ENCODE measurements at places on chromosomes 16 and 17. TPM values are rescaled to one million over a fixed set of nuclear protein-coding genes. Genes with fewer than 3 reads are reported as not detected.

COL1A1 gene
- 11.6 TPM for total RNA-seq

PRR29 gene
- not detected for total RNA-seq

- no peaks in the 10 kb centered on the region for H3K27me3 ChIP-seq
- peaks cover 54% of the 10 kb centered on the region for H3K4me1 ChIP-seq
- H3K27ac ChIP-seq, result no peak overlapping the region
- H3K4me3 ChIP-seq, result no peak overlapping the region
These were observed 189.2 kb downstream of the SEC14L1 start for GRCh38 chr17:77329741-77330531.

DNASE1L2 gene
- total RNA-seq, result 1.1 TPM

AANAT gene
- 0.94 TPM for total RNA-seq

NPIPB5 gene
- total RNA-seq, result 887 TPM

- no peaks in the 10 kb centered on the region for H3K36me3 ChIP-seq
- peaks cover 96% of the 10 kb centered on the region for H3K4me1 ChIP-seq
- no peaks in the 10 kb centered on the region for H3K27me3 ChIP-seq
- H3K4me3 ChIP-seq, result peak overlapping the region; percentile 35
- peak overlapping the region; percentile 95 for H3K27ac ChIP-seq
These were observed 14.4 kb downstream of the SNN start for GRCh38 chr16:11682655-11683096.

Measured in B cell (primary cell).